ENCODE measurements at places on chromosomes 6 and 20. TPM values are rescaled to one million over a fixed set of nuclear protein-coding genes. Genes with fewer than 3 reads are reported as not detected.
A peak's percentile ranks its signal among the peaks of the same experiment; 100 is the strongest.

TNNC2 gene
- not detected for total RNA-seq

RNGTT gene
- total RNA-seq: 16.0 TPM

RFX6 gene
- not detected for total RNA-seq

PHACTR3 gene
- total RNA-seq: not detected

DNA sequence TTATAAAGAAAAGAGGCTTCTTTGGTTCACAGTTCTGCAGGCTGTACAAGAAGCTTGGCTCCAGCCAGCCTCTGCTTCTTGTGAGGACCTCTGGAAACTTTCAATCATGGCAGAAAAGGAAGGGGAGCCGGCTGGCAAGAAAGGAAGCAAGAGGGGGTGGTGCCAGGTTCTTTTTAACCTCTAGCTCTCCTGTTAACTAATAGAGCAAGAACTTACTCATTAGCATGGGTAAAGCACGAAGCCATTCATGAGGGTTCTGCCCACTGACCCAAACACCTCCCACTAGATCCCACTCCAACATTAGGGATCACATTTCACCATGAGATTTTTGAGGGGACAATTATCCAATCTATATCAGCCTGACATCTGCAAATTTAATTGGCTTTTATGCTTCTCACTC, 347.1 kb downstream of the GRIK2 start:
- DNase-seq: no peak

- no peak for DNase-seq
Observed at GRCh38 chr6:161111261-161111660, 119.7 kb downstream of the MAP3K4 start.

DNA sequence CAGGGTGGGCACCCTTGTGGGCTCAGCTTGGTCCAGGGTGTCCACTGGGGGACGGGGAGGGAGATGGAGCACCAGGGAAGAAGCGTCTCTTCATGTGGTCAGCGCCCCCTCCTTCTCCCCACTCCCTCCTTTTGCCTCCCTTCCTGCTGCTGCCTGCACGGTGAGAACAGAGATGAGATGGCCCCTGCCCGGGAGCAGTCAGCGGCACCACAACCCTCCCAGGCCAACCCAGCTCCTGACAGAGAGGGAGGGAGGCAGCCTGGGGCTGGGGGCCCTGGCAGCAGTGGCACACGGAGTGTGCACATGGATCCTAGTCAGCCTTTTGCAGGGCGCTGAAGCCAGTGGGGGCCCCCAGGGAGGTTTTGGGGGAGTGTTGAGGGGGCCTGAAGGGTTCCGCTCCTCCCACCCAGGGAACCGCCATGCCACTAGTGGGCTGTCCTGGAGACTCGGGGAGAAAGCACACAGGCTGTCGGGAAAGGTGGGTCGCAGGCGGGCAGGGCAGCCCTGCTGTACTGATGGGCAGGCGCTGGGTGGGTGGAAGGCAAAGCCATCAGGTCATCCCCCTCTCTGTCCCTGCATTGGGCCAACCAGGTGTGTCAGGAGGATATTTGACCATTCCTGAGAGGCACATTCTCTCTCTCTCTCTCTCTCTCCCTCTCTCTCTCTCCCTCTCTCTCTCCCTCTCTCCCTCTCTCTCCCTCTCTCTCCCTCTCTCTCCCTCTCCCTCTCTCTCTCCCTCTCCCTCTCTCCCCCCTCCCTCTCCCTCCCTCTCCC, 94.3 kb upstream of the BHLHE23 start:
- no peak for DNase-seq

DNA sequence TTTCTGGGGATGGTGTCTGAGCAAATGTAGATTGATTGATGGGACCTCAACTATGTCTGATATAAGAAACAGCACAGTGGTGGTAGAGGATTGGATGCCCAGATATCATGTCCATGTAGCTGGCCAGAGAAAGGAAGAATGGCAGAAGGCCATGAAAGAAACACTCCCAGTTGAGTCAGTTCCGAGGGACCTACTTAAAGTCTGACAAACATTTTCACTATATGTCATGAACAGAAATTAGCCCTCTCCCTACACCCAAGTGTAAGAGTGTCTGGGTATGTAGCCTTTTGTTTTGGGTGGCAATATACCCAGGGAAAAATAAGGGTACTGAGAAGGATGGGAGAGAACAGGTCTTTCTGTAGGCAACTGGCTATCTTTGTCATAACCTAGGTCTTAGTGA, 434.2 kb downstream of the BCKDHB start:
- peak; percentile 18 for DNase-seq

GRCh38 chr6:27312146-27312949, at the start of gene POM121L2:
Gene POM121L2, minus strand, starts transcription at chr6:27312273. Its CDS starts 103 bp downstream, at chr6:27312170.
- DNase-seq: peak; percentile 29

DNA sequence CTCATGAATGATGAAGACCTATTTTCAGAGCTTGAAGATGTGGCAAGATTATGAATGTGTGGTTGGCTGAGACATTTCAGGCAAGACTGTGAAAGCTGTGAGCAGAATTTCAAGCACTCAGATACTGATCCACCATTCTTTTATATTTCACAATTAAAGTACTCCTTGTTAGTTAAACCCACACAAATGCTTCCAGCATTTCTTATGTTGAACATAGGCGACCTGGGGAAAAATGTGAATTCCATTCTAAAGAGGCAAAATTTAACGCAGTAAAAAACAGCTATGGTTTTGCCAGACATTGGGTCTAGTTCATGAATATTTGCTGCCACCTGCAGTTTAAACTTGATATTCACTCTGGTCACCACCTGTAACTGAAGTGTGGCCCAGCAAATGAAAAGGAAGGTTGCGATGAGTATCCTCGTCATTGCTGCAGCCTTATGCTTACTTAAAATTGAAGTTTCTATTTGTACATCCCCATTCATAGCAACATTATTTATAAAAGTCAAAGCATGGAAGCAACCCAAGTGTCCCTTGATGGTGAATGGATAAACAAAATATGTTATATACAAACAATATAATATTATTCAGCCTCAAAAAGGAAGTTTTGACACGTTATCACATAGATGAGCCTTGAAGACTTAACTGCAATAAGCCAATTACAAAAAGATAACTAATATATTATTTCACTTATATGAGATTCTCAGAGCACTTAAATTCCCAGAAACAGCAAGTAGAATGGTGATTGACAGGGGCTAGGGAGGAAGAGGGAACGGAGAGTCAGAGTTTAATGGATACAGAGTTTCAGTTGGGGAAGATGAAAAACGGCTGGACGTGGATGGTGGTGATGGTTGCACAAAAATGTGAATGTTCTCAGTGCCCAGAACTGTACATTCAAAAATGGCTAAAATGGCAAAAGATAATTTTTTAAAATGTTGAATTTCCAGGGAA, 32.4 kb upstream of the FAM184A start:
- DNase-seq: peak; percentile 42

- DNase-seq: peak; percentile 53
Observed at GRCh38 chr20:4795394-4795793, 73.7 kb downstream of the PRND start.

GRCh38 chr20:57216669-57217068, 49.8 kb downstream of the BMP7 start:
- DNase-seq: no peak

DNA sequence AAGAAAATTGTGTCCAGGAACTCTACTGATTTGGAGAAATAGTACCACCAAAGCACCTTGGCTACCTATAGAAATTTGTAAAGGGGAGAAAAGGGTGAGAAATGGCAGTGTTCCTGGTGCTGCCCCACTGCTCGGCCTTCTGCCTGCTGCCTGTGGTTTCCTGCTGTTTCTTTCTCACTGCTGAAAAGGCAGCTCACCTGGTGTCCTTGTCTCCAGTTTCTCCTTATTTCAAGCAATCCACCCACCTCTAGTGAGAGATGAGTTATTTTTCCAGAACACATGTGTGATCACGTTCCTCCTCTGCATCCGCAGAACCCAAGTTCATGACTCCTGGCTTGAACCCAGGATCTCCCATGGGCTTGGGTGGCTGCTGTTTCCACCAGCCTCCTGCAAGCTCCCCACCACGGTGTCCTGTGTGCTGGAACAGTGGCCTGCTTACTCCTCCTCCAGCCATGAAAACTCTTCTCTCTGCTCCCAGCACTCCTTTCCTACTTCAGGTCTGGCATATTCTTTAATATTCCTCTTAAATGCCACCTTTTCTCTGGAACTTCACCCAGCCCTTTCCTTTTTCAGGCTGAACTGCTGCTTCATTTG, 48.9 kb downstream of the ELOVL2 start:
- DNase-seq: no peak

Data from HFFc6 (cell line).